ENCODE measurements at places on chromosomes 7 and 10.

DNA sequence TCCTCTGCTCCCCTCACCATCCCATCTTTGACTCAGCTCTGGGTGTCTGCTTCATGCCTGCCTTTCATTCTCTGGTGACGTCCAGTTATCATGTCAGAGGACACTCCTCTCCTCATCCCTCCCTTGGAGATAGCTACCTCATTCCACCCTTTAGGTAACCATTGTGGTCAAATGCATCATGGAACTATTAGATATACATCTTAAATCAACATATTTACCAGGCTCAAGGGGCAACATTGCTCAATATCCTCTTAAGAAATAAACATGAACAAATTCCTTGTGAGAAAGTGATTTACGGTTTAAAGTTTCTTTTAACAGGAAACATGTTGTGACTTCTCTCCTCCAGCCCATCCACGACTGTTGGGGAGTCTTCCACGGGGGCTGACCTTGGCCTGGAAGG lies 511.6 kb upstream of the IGFBP3 start:
- DNase-seq, result no peak

DNA sequence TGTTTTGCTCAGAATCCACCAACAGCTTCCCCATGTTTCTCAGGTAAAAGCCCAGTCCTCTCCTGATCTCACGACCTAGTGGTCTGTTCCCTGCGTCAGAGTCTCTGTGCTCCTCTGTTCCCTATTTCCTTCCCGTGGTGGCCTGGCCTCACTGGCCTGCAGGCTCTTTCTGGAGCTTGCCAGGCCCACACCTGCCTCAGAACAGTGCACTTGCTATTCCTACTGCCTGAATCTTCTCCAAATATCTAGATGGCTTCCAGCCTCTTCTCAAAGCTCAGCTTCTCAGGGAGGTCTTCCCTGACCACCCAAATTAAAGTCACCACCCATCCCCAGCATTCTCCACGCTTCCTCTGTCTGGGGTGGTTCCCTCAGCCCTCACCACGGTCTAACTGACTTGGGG lies 165.3 kb downstream of the USP6NL start:
- no peak for DNase-seq

DNA sequence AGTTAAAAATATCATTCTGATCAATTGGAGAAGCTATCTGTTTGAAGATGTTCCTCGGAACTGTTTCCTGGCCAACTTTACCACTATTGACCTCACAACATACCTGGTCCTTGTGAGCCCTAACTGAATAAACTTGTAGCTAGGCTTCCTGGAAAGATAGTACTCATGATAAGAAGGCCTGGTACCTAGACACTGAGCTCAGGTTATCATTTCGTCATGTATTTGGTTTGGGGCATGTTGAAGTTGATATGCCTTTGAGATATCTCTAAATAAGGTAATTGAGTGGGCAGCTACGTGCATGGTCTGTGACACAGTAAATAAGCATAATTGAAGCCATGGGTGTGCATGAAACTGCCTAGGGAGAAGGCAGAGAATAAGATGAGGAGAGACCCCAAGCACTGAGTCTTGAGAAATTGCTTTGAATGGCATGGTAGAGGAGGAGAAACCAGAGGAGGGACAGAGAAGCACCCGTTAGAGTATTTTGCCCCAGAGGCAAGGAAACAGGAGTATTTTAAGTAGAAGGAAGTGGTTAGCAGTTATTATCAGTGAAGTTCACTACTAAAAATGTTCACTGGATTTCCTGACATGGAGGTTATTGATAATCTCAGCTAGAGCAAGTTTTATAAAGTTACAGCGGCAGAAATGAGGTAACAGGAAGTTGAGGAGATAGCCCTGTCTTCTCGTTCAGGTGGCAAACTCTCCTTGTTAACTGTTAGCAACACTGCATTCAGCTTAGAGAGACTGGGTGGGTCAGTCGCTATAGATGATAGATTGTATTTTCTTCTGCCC lies 55.6 kb downstream of the CC2D2B start:
- DNase-seq, result no peak

GRCh38 chr7:4616116-4616515 lies 66.0 kb upstream of the FOXK1 start:
- no peak for DNase-seq

- DNase-seq, result no peak
Measured at GRCh38 chr7:27254625-27255024, 12.0 kb downstream of the EVX1 start.
